ENCODE measurements at places on chromosomes 7 and 10.

DNA sequence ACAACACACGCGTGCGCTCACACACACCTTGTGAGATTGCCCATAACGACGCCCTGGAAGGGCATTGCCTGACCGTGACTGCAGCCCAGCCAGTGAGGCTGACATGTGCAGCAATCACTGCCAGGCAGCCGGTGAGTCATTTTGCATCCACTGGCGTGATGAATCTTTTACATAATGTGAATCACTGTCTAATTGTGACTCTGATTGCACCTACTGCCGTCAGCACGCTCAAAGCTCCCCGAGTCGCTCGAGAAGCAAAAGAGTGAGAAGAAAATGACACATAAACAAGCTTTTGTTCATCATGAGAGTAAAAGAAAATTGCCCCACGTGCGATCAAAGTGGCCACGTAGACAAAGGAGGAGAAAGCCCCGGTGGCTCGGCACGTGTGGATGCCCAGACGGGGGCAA, 117.4 kb upstream of the PFKP start:
- DNase-seq: peak; percentile 84

DNA sequence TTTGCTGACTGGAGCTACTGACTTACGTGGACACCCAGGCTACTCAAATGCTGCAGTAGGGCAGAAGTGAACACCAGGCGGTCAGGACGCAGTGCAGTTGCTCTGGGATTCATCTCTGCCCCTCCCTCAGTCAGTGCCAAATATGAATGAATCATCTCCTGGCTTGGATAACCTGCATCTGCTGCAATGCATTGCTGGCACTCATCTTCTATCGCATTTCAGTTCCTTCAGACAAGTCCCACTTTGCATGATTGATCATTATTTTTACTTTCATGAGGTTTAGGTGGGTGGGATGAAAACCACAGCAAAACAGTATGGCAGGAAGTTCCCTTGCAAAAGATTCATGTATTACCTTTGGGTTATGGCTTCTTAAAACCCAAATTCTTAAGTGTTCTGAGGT, 224.6 kb upstream of the NRP1 start:
- no peak for DNase-seq

DNA sequence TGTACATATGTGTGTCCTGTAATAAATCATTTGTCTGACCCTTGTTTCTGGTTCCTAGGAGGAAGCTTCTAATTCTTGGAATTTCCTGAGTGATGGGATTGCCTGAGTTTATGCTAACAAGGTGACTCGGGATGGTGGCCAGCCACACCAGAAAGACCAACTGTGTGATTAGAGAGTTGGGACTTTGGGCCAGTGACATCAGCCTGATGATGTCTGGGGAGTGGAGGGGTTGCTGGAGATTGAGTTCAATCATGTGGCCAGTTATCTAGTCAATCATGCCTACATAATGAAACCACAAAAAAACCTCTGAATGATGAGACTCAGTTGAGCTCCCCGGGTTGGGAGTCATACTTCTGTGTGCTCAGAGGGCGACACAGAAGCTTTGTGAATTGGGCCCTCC, 23.5 kb upstream of the CARD11 start:
- peak; percentile 34 for DNase-seq

DNA sequence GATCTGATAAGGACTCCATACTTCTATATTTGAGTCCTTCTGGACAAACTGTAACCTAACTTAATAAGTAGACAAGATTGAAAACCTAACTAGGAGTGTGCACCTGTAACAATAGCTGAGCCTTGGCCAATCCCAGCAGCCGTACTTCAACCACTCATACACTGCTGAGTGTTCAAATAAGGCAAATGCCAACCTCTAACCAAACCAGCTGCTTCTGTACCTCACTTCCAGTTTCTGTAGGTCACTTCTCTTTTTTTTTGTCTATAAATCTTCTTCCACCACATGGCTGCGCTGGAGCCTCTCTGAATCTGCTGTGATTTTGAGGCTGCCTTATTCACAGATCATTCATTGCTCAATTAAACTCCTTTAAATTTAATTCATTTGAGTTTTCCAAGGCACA, 753.2 kb downstream of the DNAJB9 start:
- DNase-seq: no peak

DNA sequence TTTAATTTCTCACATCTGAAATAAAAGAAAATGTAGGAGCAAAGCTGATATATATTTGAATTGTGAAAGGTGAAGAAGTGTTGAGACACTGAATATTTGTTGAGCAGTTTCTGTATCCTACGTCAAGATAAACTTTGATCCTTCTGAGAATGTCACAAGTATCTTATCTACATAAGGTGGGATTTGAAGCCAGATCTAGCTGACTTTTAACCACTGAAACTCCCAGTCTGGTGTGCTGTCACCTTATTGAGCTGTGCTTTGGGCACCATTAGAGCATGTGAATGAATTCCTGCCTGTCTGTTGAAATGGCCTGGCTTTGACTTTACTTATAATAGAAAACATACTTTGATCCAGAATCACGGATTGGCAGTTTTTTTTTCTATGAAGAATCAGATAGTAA, 15.2 kb downstream of the GPR141 start:
- DNase-seq: no peak

GRCh38 chr10:33818343-33818742, 483.9 kb upstream of the NRP1 start:
- DNase-seq: no peak

GRCh38 chr10:1629326-1630198, 107.8 kb downstream of the ADARB2 start:
- DNase-seq: no peak

- no peak for DNase-seq
Measured at GRCh38 chr7:106064316-106064715, 47.8 kb downstream of the SYPL1 start.

- no peak for DNase-seq
Measured at GRCh38 chr7:141288626-141289025, 214.8 kb downstream of the TMEM178B start.

DNA sequence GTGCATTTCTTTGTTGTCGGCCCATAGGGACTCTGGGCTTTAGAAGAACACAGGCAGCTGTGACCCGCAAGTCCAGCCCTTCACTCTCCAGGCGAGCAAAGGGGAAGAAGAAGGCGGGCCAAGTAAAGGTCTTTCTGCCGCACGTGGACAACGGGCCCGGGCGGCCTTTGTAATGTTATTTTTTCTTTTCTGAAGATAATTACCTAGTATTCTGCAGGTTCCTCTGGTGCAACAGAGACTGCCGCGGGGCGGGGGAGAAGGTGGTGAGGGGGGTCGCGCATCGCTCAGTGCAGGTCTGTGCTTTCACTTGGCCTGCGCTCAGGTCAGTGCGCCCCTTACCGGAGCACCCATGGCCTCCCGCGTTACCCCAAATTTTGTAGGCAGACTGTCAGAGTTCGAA, 7.1 kb upstream of the TBX20 start:
- DNase-seq: no peak

DNA sequence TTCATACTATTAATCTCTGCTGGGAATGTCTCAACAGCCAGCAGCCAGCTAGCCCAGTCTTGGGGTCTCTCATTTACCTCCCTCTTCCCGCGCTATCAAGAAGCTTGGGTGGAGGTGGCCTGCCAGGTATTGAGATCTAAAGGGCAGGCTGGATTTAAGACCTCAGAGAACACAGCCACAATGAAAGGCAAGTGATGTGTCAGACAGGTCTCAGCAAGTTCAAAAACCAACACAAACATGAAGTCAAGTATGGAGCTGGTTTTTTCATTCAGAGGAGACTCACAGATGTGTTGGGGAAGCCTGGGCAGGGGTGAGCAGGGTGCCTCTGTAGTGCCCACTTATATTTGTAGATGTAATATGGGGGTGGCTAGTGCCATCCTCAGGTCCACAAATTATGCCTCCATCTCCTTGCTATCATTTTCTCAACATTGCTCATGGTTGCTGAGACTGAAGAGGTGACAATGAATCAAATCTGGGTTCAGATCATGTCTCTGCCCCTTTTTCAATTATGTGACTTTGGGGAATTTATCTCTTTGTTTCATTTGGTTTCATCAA, 27.7 kb upstream of the CROT start:
- DNase-seq: no peak

DNA sequence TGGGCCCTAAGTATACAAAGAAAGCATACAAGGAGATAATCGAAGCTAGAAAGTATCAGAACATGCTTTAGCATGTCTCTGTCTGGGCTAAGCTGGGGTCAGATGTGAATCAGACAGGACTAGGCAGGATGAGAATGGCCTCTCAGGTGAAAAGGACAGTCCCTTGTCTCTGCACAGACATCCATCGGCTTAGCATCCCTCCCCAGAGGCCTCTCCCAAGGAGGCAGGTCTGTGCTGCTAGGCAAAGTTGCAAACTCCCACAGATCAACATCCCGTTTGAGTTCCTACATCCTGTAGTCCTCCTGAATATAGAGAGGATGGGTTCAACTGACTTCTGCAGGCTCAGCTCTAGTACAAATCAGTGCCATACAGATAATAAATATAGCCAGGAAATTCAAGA, 24.5 kb downstream of the CHST15 start:
- DNase-seq: no peak

GRCh38 chr7:2955269-2955668, 88.4 kb downstream of the CARD11 start:
- peak; percentile 3 for DNase-seq

DNA sequence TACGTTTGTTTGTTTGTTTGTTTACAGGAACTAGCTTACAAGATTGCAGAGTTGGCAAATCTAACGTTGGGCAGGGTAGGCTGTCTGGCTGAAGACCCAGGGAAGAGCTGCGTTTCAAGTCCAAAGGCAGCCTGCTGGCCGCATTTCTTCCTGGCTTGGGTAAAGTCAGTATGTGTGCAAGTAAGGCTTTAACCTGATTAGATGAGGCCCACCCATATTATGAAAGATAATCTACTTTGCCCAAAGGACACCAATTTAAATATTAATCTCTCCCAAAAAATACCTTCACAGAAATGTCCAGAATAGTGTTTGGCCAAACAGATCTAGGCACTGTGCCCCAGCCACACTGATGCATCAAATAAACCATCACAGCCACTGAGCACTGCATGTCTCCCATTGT, 228.9 kb upstream of the HABP2 start:
- DNase-seq: no peak

DNA sequence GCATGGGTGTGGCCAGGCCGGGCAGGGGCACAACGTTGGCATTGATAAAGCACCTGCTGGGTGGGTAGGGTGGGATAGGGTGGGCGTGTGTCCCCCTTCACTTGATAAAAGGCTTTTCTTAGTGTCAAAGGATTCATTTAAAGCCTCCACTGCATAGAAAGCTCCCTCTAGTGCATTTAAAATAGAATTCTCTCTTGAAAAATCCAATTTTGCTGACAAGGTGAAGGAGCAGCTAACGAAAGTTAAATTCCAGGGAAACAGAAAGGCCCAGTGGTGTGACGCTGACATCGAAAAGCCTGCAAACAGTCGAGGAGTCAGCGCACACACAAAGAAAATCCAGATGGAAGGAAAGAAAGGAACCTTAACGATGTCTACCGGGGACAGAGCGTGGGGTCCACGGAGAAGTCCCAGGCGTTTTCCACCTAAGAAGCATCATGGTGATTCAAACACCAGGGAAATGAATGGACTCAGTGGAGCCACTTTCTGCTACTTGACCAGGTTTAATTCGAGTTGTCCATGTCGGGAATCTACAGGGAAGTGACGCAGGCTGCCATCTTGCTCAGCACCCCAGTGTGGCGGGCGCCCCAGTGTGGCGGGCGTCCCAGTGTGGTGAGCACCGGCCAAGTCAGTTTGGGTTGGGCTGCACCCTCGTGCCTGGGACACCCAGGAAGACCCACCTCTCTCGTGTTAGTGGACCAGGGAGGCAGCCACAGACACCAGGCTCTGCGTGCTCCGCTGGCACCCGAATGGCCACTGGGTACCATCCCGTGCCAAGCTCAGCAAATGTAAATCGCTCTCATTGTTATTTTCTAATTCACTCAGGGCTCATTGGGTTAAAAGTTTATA, 217.8 kb downstream of the DNAJB6 start:
- no peak for DNase-seq

GRCh38 chr10:84054743-84055142, 84.6 kb upstream of the GHITM start:
- DNase-seq: no peak

DNA sequence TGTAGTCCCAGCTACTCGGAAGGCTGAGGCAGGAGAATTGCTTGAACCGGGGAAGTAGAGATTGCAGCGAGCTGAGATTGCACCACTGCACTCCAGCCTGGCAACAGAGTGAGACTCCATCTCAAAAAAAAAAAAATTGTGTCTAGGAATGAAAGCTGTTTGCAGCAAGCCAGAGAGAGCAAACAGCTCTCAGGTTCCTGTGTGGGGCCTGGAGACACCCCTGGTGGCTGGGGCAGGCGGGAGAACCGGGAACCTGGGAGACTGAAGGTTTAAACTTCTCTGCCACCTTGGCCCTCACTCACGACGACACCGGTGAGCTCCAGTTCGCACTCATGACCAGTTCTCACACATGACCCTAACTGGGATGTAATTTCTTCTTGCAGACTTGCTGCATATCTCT, 13.2 kb upstream of the UNCX start:
- no peak for DNase-seq

DNA sequence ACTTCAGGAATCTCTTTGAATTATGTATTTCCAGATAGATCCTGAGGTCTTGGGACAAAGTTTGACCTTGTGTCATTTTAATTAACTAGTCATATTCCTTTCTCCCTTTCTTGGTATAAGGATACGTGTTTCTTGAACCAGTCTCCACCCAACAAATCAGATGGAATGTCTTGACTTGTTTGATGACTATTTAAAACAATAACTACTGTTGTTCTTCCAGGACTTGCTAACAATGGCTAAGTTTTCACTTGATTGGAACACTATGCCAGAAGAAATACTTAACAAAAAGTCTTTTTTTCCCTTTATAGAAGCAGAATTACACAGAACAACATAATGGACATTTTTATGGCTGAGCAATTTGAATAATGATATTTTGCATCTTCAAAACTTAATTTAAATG, 43.0 kb upstream of the WIPF3 start:
- DNase-seq: no peak

GRCh38 chr7:28853150-28853549, 105.0 kb downstream of the TRIL start:
- DNase-seq: no peak

- DNase-seq: no peak
Measured at GRCh38 chr10:126161691-126162090, 226.6 kb downstream of the ADAM12 start.

DNA sequence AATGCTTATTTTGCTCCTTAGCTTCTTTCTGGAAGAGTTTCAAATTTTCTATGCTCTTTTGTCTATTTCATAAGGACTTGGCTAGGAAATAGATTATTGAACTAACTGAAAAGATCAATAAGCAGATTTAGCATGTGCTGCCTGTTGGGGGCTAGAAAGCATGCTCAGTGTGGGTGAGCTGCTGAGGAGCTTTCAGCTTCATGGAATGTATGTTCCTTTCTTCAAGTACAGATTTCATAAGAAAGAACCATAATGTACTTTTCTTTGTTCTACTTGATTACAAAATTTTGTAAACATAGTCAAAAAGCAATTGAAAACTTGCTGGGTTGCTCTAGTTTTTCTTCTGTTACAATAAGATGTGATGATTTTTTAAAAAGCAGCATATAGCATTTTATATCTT, 73.8 kb downstream of the TAF3 start:
- DNase-seq: no peak

Data from activated CD4-positive, alpha-beta T cell treated with anti-CD3 and anti-CD28 coated beads for 36 hours (primary cell).